ENCODE measurements at places on chromosomes 12 and 14. TPM values are rescaled to one million over a fixed set of nuclear protein-coding genes. Genes with fewer than 3 reads are reported as not detected.

NKX2-8 gene
- not detected for total RNA-seq

- H3K27ac ChIP-seq = no peak overlapping the region
- DNase-seq = no peak
- no peak overlapping the region for H3K4me3 ChIP-seq
- H3K4me1 ChIP-seq = peaks cover 24% of the 10 kb centered on the region
- peaks cover 2% of the 10 kb centered on the region for H3K36me3 ChIP-seq
These were observed 36.2 kb upstream of the SGPP1 start for GRCh38 chr14:63764103-63764502.

- peaks cover 2% of the 10 kb centered on the region for H3K27me3 ChIP-seq
- DNase-seq = no peak
- peaks cover 18% of the 10 kb centered on the region for H3K36me3 ChIP-seq
- H3K4me1 ChIP-seq = peaks cover 33% of the 10 kb centered on the region
- no peak overlapping the region for H3K4me3 ChIP-seq
These were observed 29.9 kb downstream of the SLC41A2 start for GRCh38 chr12:104928036-104928745.

HEATR5A gene
- 26.4 TPM for total RNA-seq

DNA sequence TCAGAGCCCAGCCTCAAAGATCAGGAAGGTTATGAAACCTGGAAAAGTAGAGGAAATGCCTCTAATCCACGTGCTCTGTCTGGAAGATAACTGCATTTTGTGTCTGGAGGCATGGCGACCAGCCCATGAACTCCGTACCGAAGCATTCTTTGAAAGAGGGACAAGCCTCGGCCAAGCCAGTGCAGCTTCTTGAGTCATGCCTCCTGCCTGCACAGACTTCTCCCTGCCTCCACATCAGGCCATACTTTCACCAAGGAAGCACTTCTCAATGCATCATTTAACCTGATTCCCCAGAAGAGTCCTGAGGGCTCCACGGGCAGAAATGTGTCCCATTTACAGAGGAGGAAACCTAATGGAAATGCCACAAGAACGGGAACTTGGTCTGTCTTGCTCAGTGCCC is 3.4 kb downstream of the ACTN1 start:
- peaks cover 10% of the 10 kb centered on the region for H3K27me3 ChIP-seq
- peaks cover 31% of the 10 kb centered on the region for H3K4me1 ChIP-seq
- H3K36me3 ChIP-seq = peaks cover 17% of the 10 kb centered on the region
- DNase-seq = no peak
- no peak overlapping the region for H3K4me3 ChIP-seq

GPR84 gene
- 2.3 TPM for total RNA-seq

DNA sequence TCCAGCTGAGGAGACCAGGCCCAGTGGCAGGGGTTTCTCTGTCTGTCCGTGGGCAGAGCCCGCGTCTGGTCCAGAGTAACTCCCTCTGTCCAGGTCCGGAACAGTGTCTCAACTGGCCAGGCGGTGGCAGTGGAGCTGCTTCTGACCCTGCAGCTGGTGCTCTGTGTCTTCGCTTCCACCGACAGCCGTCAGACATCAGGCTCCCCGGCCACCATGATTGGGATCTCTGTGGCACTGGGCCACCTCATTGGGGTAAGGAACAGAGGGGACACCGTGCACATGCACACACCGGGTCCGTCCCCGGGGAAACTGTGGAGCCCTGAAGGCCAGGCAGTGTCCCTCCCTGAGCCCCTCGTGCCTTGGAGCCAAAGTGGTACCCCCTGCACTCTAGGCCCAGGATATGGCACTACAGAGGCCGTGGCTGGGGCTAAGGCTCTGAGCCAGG is 1.5 kb downstream of the AQP6 start:
- no peak overlapping the region for H3K4me3 ChIP-seq
- no peaks in the 10 kb centered on the region for H3K4me1 ChIP-seq
- no peaks in the 10 kb centered on the region for H3K36me3 ChIP-seq

DNA sequence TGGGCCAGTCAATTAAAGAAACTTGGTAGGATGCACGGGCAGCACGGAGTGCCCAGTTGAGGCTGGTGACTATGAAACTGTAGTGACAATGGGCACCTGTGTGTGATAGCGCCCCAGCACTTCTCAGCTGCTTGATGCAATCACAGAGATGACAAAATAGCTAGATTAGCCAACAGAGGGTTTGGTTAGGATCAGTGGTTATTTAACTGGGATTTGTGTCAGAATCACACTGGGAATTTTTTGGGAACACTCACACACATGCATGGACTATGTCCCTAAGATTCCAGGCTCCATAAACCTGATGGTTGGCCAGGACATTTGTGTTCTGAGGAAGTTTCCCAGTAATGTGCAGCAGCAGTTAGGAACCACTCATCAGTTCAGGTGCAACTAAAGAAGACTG is 51.2 kb upstream of the DAAM1 start:
- no peak for DNase-seq
- no peak overlapping the region for H3K27ac ChIP-seq
- H3K27me3 ChIP-seq = peaks cover 16% of the 10 kb centered on the region
- H3K4me1 ChIP-seq = no peaks in the 10 kb centered on the region
- no peaks in the 10 kb centered on the region for H3K36me3 ChIP-seq
- H3K4me3 ChIP-seq = no peak overlapping the region

DNA sequence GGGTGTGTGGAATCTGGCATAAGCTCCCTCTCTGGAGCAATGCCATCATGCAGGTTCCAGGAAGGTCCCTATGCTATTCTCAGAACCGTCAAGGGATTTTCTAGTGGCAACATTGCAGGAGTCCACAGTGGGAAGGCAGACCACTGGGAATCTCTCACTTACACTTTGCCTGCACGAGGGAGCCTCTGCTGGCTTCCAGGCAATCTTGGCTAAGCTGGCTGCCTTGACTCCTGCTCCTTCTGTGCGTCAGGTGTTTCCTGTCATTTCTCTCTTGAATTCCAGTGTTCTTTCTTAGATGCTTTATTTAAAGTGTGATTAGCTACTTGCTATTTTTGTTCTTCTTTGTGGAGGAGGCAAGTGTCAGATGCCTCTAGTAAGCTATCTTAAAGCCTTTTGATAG is 414.0 kb upstream of the ATP2B1 start:
- DNase-seq = no peak
- no peak overlapping the region for H3K27ac ChIP-seq
- no peak overlapping the region for H3K4me3 ChIP-seq
- no peaks in the 10 kb centered on the region for H3K4me1 ChIP-seq

DNA sequence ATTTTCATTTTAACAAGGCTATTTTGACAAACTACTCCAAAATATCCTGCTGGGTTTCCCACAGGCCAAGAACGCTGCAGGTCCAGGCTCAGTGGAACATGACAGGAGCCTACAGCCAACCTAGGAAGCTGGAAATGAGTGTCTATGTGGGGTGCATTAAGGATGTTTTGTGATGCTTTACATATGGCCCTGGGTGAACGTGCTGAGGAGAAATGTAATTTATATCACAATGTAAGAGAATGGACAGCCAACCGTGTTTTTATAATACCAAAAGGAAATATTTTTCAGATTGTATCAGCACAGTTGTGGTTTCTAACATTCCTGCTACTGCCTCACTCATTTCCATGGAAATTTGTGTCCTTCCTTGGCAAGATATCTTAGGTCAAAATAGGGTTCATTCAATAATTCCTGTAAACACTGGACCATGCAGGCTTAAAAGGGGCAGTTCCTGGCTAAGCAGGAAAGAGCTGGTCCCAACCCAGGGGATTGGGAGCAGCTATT is 51.5 kb downstream of the ST8SIA1 start:
- peaks cover 4% of the 10 kb centered on the region for H3K4me1 ChIP-seq
- H3K27ac ChIP-seq = no peak overlapping the region
- peaks cover 6% of the 10 kb centered on the region for H3K27me3 ChIP-seq
- no peaks in the 10 kb centered on the region for H3K36me3 ChIP-seq

TAS2R9 gene
- not detected for total RNA-seq

IGFBP6 gene
- 0.81 TPM for total RNA-seq

- no peak overlapping the region for H3K27ac ChIP-seq
- H3K36me3 ChIP-seq = no peaks in the 10 kb centered on the region
- H3K4me1 ChIP-seq = peaks cover 26% of the 10 kb centered on the region
- no peaks in the 10 kb centered on the region for H3K27me3 ChIP-seq
- no peak for DNase-seq
- H3K4me3 ChIP-seq = no peak overlapping the region
These were observed 150.2 kb downstream of the SSPN start for GRCh38 chr12:26345471-26346003.

KIF5A gene
- total RNA-seq = 2.4 TPM

GRCh38 chr14:76125511-76125910 is 26.2 kb upstream of the GPATCH2L start:
- no peaks in the 10 kb centered on the region for H3K36me3 ChIP-seq
- DNase-seq = no peak
- H3K4me3 ChIP-seq = no peak overlapping the region
- H3K27me3 ChIP-seq = peaks cover 7% of the 10 kb centered on the region
- no peak overlapping the region for H3K27ac ChIP-seq

KLRD1 gene
- 2.5 TPM for total RNA-seq

DNA sequence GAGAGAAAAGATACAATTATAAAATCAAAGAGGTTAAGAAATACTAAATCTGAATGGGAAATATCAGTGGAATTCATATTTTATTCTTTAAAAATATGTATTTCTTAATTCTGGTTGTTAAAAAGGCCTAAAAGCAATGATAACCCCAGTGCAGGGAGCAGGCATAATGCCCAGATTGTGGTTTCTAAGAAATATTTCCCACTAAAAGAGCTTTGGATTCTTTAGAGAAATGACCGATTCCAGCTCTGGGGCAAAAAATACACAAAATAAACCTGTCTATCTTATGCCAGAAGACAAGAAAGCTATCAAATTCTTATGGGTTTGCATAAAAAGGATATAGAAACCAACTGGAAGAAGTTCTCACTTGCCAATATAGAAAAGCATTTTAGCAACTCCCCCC is 71.6 kb downstream of the PDE6H start:
- no peaks in the 10 kb centered on the region for H3K4me1 ChIP-seq
- no peaks in the 10 kb centered on the region for H3K36me3 ChIP-seq
- H3K27ac ChIP-seq = no peak overlapping the region
- H3K4me3 ChIP-seq = no peak overlapping the region
- peaks cover 7% of the 10 kb centered on the region for H3K27me3 ChIP-seq
